ENCODE measurements at places on chromosomes 12 and 14.

GRCh38 chr12:124636138-124636978 lies 68.9 kb upstream of the NCOR2 start:
- no peak for DNase-seq

DNA sequence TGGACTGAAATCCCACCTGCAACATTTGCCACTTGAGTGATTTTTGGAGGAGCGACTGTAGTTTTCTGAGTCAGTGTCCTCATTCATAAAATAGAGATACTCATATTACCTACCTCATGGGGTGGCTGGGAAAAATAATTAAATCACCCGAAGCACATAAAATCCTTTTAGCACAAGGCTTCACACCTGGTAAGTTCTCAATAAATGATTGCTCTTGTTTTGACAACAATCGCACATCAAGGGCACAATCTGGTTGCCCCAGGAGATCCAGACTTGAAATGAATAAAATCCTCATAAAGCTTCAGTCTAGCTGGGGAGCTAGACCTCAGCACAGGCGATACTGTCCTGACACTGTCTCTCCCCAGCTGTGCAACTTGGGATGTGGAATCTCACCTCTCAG lies 76.0 kb upstream of the CCDC60 start:
- DNase-seq: no peak

GRCh38 chr12:104212516-104212915 lies 3.1 kb upstream of the TXNRD1 start:
- DNase-seq: no peak

DNA sequence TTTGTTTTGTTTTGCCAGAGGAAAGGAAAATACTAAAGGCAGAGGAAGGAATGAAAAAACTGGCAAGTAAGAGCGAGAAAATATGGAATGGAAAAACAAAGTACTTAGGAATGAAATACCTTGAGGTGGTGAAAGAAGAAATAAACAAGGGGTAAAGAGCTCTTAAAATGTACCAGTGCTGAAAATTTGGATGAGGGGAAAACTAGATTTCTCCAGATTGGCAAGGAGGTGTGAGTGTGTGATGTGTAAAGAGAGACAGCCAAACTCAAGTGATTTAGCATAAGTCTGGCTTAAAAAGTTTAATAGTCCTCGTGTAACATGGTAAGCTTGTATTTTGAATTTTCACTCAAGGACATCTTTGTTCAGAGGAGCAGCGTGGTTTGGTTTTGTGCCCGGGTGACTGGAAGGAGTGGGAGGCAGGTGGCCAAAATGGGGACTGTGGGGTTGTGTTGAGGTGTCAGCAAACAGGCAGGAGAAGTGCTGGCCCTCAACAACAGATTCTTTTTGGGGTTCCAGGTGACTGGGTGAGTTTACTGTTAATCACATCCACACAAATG lies 102.7 kb downstream of the DACT1 start:
- no peak for DNase-seq

- DNase-seq: no peak
These were observed 47.9 kb upstream of the SOCS2 start for GRCh38 chr12:93524386-93525133.

DNA sequence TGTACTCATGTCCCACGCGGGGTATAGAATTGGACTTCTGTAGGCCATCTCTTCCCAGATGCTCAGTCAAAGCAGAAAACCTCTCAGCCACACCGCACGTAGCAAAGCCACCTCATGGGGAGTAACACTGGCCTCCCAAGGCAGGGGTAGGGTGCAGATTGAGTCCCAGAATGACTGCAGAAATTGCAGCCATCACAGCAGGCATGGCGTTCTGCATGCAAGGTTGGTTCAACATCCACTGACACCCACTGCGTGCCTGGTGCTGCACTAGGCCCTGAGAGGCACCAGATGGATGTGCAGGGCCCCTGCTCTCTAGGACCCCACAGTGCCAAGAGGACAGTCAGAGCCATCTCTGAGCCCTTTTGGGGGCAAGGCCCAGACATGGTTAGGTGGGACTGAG lies 39.9 kb downstream of the RAB35 start:
- no peak for DNase-seq

DNA sequence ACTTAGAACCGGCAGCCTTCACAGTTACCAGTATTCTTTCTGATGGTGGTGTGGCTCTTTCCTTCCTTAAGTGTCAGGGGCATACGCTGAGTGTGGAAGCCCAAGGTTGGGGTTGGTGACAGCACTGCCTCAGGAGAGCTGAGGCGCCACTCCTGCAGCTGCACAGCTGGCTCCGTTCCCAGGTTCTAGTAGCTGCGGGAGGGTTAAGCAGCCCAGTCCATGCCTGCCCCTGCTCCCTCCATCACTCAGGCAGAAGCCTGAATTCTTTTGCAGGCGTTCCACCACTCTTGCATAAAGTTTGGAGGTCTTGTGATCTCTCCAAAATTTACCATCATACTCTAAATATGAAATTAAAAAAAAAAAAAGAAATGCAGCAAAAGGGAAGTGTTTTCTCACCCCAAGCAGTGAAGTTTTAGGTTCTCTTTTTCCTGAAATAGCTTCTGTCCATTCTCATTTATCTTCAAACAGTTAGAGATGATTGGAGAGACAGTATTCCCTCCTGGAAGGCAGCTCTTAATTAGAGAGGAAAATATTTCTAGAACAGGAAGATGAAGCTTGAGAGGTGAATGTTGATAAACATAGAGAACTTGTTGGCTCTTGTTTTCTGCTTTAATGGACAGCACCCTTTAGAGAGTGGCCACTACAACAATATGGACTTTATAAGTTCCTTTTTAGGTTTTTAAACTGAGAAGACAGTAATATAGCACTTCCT lies 136.1 kb downstream of the FGD4 start:
- DNase-seq: peak; percentile 94

DNA sequence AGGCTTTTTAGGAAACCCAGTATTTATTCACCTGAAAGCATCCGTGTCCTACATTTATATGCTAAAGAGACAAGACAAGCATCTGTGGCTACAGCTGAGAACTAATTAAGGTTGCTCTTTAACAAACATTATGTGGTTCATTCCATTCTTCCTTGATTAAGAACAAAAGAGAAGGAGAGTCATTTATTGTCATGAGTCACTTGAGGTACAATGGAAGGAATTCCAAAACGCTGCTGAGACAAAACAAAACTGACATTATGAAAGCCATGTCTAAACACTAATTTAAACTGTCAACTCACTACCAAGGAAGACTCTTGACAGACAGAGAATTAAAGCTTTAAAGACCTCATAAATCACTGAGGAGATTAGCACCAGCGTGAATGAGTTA lies 214.4 kb downstream of the BMP4 start:
- DNase-seq: no peak

GRCh38 chr12:31118347-31119191 lies 44.9 kb downstream of the DDX11 start:
- DNase-seq: no peak

DNA sequence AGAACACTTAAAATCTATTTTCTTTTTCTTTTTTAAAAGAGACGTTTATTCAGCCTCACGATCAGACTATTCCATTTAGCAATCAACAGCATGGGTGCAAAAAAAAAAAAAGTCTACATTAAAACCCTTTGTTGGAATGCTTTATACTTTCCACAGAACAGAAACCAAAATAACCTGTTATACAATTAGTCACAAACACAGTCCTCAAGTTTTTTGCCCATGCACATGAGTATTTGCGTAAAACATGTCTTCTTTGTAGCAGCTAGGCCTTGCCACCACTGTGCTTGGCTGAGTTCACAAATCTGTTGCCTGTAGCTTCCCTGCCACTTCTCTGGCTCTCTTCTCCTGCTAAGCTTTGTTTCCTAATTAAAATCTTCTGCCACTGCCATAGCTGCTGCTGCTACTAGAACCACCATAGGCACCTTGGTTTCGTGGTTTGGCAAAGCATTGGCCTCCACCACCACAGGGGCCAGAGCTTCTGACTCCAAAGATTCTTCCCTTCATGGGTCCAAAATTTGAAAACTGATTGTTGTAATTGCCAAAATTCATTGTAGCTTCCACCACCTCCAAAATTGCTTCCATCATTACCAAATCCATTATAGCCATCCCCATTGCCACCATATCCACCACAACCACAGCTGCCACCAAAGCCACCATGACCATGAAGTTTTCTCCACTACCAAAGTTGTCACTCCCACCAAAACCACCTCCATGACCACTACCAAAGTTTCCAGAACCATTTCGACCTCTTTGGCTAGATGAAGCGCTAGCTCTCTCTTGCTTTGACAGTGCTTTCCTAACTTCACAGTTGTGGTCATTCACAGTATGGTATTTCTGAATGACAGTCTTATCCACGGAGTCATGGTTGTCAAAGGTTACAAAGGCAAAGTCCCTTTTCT lies 38.1 kb downstream of the KLRG1 start:
- DNase-seq: no peak

GRCh38 chr12:49339464-49339861 lies 2.5 kb upstream of the C1QL4 start:
- DNase-seq: no peak

DNA sequence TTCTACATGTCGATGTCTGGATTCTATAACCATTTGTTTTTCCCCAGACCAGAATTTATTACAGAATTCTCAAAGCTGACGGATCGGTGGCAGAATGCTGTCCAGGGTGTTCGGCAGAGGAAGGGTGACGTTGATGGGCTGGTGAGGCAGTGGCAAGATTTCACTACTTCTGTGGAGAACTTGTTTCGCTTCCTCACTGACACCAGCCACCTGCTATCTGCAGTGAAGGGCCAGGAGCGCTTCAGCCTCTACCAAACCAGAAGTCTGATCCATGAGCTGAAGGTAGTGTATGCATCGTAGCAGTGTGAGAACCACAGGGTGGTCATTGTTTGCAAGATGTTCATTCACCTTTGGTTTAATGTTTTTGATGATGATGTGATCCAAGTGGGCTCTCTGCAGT lies 124.0 kb downstream of the ESR2 start:
- no peak for DNase-seq

GRCh38 chr14:83253870-83254269 lies 1720.2 kb upstream of the SEL1L start:
- DNase-seq: no peak

GRCh38 chr12:53047221-53048032 lies 2.4 kb upstream of the TNS2 start:
- peak; percentile 84 for DNase-seq

GRCh38 chr14:67556671-67557070 lies 23.6 kb downstream of the PLEKHH1 start:
- no peak for DNase-seq

- DNase-seq: no peak
These were observed 44.7 kb upstream of the USP15 start for GRCh38 chr12:62215506-62215905.

DNA sequence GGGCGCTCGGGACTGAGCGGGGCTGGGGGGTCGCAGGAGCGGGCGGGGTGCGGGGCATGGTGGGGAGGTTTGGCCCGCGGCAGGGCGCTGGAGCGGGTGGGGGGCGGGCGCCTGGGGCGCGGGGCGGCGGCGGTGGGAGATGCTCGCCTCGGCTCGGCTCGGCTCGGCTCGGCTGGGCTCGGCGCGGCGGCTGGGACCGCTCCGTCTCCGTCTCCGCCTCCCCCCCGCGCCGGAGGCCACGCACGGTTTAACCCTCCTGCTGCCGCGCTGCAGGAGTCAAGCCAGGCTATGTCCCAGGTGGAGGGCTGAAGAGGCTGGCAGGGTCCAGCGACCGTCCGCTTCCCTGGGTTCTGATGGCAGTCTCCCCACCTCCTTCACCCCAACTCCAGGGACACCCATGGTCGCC lies at the start of gene PIANP:
PIANP (minus strand) TSS at position 170 of the 406 bp plus-strand sequence. CDS start 2,754 bp downstream, outside the sequence.
- DNase-seq: peak; percentile 48

- no peak for DNase-seq
These were observed 36.3 kb upstream of the CFL2 start for GRCh38 chr14:34750670-34751069.

All from heart left ventricle (tissue), 16 donors.